Fibroblast of lung (primary cell): ENCODE measurements at places on chromosomes 1 and 21.

GRCh38 chr1:35398739-35399138 is 130.2 kb downstream of the ZMYM4 start:
- H3K36me3 ChIP-seq, result peaks cover 5% of the 10 kb centered on the region
- no peaks in the 10 kb centered on the region for H3K27me3 ChIP-seq
- no peak overlapping the region for H3K27ac ChIP-seq
- no peak overlapping the region for H3K4me3 ChIP-seq

- H3K27me3 ChIP-seq, result no peaks in the 10 kb centered on the region
- peaks cover 3% of the 10 kb centered on the region for H3K36me3 ChIP-seq
- no peak overlapping the region for H3K4me3 ChIP-seq
Observed at GRCh38 chr1:93219443-93219842, 38.9 kb downstream of the CCDC18 start.

GRCh38 chr1:55304229-55304740 is 89.1 kb upstream of the USP24 start:
- no peak for DNase-seq
- H3K36me3 ChIP-seq, result no peaks in the 10 kb centered on the region
- peaks cover 10% of the 10 kb centered on the region for H3K4me1 ChIP-seq
- H3K27me3 ChIP-seq, result no peaks in the 10 kb centered on the region
- no peak overlapping the region for H3K27ac ChIP-seq
- H3K4me3 ChIP-seq, result no peak overlapping the region

DNA sequence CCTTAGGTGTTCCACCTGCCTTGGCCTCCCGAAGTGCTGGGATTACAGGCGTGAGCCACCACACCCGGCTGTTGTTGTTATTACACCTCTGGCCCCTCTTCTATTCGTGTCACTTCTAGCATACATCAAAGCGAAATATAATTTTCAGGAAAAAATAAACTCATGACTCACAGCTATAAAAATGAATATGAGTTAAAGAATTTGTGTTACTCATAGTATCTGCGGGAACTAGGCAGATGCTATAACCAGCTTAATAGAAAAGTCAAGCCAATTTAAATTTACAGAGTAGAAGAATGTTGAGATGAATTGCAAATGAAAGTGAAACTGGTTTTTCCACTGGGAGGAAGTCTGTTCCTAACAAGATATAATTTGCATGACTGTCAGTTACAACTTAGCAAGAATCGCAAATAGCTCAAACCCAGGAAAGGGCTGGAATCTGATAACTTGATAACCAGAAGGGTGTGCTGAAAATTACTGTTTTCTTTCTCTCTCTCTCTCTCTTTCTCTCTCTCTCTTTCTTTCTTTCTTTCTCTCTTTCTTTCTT is 11.2 kb downstream of the OR2W3 start:
- no peak overlapping the region for H3K27ac ChIP-seq
- H3K27me3 ChIP-seq, result no peaks in the 10 kb centered on the region
- no peaks in the 10 kb centered on the region for H3K4me1 ChIP-seq
- no peaks in the 10 kb centered on the region for H3K36me3 ChIP-seq

DNA sequence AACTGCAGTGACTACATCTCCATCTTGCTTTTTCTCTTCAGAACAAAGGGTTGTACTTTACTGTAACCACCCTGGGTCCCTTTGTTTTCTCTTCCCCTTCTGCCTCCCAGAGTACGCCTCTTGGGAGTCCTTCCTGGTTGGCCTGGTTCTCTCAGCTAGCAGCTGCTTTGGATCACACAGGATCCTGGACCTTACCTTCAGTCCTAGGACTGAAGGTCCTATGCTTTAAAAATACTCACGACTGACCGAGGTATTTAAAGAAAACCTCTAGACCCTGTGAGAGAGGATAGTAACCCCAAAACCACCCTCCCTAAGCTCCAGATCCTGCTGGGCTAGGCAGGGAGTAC is 4.8 kb downstream of the TRIM45 start:
- no peaks in the 10 kb centered on the region for H3K27me3 ChIP-seq
- no peak overlapping the region for H3K4me3 ChIP-seq
- peaks cover 3% of the 10 kb centered on the region for H3K36me3 ChIP-seq
- peaks cover 3% of the 10 kb centered on the region for H3K4me1 ChIP-seq
- DNase-seq, result no peak

GRCh38 chr21:45001134-45002095 is 61.6 kb downstream of the SLX9 start:
- peak; percentile 68 for DNase-seq
- H3K27ac ChIP-seq, result no peak overlapping the region
- H3K27me3 ChIP-seq, result peaks cover 5% of the 10 kb centered on the region
- H3K36me3 ChIP-seq, result no peaks in the 10 kb centered on the region
- no peak overlapping the region for H3K4me3 ChIP-seq

GRCh38 chr1:194618101-194618500 is 1431.7 kb upstream of the B3GALT2 start:
- no peak for DNase-seq
- H3K4me3 ChIP-seq, result no peak overlapping the region
- H3K27ac ChIP-seq, result no peak overlapping the region
- no peaks in the 10 kb centered on the region for H3K36me3 ChIP-seq

GRCh38 chr1:153375511-153375910 is at the start of gene S100A12:
TSS of gene S100A12 (minus strand) at chr1:153375621. CDS start at chr1:153374592, 1,029 bp downstream.
- H3K4me3 ChIP-seq, result no peak within 1 kb of the TSS
- H3K27me3 ChIP-seq, result peaks cover 3% of the 10 kb centered on the region
- H3K4me1 ChIP-seq, result no peaks in the 10 kb centered on the region
- peak; percentile 54 for DNase-seq
- no peak within 1 kb of the TSS for H3K27ac ChIP-seq

DNA sequence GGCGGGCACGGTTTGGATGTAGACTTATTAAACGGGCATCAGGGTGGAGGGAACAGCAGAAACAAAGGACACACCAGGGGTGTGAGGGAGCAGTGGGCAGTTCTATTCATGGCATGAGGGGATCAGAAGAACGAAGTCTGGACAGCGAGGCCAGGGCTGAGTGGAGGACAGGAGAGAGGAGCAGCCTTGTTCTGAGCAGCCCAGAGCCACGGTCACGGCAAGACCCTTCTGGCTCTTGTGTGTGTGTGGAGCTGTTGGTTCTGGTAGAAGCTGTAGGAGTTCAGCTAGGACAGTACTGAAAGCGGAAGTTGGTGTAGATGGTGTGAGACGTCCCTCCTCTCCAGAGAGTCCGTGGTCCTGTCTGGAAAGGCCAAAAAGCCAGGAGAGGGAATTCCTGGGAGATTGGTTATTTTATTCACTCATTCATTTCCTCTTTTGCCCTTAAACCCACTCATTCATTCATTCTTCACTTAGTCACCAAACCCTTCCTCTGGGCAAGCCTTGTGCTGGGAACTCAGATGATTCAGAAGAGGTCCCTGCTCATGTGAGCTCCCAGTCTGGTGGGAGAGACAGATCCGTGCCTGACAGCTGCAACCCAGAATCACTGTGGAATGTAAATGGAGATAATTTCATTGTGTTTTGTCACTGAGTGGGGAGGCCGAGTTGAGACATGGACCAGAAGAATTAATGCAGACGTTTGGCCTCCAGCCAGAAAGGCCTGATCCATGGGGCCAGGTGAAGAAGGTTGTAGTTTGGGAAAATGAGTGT is 4.1 kb upstream of the ACOT11 start:
- no peak for DNase-seq
- no peaks in the 10 kb centered on the region for H3K27me3 ChIP-seq
- no peaks in the 10 kb centered on the region for H3K36me3 ChIP-seq
- H3K4me3 ChIP-seq, result no peak overlapping the region
- peaks cover 10% of the 10 kb centered on the region for H3K4me1 ChIP-seq

- H3K36me3 ChIP-seq, result no peaks in the 10 kb centered on the region
- DNase-seq, result no peak
- no peaks in the 10 kb centered on the region for H3K4me1 ChIP-seq
- H3K4me3 ChIP-seq, result no peak overlapping the region
- H3K27me3 ChIP-seq, result no peaks in the 10 kb centered on the region
- no peak overlapping the region for H3K27ac ChIP-seq
Observed at GRCh38 chr1:88466011-88466410, 218.1 kb upstream of the PKN2 start.

DNA sequence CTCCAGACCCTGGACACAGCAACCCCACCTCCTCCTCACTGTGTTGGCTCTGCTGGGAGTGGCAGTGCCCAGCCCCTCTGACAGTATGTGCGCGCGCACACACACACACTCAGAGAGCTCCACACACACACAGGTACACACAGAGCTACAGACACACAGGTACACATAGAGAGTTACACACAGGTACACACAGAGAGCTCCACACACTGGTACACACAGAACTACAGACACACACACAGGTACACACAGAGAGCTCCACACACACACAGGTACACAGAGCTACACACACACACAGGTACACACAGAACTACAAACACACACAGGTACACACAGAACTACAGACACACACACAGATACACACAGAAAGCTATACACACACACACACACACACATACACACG is 6.3 kb upstream of the PRKCZ start:
- no peaks in the 10 kb centered on the region for H3K4me1 ChIP-seq
- H3K4me3 ChIP-seq, result no peak overlapping the region
- H3K27ac ChIP-seq, result no peak overlapping the region
- DNase-seq, result no peak
- no peaks in the 10 kb centered on the region for H3K36me3 ChIP-seq

DNA sequence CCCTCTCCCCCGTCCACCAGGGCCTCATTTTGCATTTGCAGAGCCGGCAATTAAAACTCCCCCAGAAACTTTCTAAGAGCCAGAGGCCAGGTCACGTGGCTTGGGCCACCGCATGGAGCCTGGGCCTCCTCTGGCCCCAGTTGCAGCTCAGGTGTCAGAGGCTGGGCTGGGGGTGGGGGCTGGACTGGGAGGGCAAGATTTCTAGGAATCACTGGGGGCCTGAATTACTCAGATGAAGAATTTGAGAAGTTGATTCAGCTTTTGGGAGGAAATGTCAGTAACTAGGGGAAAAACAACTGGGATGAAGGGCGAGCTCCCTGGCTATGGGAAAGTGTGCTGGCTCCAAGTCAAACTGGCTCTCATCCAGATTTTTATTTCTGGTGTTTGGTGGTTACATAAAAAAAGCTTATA is 151.0 kb downstream of the CDC7 start:
- H3K27me3 ChIP-seq, result no peaks in the 10 kb centered on the region
- peaks cover 12% of the 10 kb centered on the region for H3K4me1 ChIP-seq
- H3K4me3 ChIP-seq, result no peak overlapping the region
- no peaks in the 10 kb centered on the region for H3K36me3 ChIP-seq
- peak; percentile 96 for DNase-seq

GRCh38 chr1:65990161-65990560 is 197.5 kb downstream of the PDE4B start:
- no peaks in the 10 kb centered on the region for H3K27me3 ChIP-seq
- no peaks in the 10 kb centered on the region for H3K4me1 ChIP-seq
- no peaks in the 10 kb centered on the region for H3K36me3 ChIP-seq
- DNase-seq, result no peak
- H3K27ac ChIP-seq, result no peak overlapping the region
- H3K4me3 ChIP-seq, result no peak overlapping the region

DNA sequence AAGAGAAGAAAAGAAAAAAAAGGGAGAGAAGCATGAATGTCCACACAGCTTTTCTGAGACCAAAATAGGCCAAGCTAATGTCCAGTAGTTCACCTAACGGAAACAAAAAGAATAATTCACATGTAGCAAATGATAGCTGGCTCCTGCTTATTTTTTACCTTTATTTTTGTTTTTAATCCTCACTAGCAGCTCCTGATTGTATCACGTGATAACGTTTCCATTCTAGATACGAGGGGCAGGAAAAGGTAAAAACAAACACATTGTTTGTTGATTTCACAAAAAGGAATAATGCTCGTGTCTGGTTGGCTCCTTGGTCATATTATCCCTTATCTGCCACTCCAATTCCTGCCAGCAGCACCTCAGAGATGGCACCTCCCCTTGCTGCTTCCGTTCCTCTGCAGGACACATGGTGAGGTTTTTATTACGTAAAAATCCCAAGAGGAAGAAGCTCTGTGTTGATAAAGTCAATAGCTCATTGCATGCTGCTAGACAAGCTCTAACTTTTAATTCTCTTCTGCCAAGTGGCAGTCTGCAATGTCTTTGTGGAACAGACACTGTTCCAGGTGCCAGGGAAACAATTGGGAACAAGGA is 201.7 kb downstream of the CRB1 start:
- H3K36me3 ChIP-seq, result no peaks in the 10 kb centered on the region
- no peak for DNase-seq
- no peak overlapping the region for H3K27ac ChIP-seq
- no peaks in the 10 kb centered on the region for H3K4me1 ChIP-seq
- H3K4me3 ChIP-seq, result no peak overlapping the region
- H3K27me3 ChIP-seq, result peaks cover 2% of the 10 kb centered on the region

DNA sequence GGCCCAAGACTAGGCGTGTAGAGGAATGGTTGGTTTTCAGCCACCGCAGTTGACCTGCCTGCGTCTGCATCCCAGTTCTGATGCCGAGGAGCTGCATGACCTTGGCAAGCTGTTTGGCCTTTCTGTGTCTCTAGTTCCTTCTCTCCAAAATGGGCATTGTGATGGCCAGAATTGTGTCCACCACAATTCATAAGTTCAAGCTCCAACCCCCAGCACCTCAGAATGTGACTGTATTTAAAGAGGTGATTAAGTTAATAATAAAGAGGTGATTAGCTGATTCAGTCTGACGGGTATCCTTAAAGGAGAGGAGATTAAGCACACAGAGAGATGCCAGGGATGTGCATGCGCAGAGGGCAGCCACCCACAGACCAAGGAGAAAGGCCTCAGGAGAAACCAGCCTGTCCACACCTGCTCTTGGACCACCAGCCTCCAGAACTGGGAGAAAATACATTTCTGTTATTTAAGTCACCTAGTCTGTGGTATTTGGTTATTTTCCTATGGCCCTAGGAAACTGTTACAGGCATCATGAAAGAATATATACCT is 28.5 kb downstream of the MAB21L3 start:
- H3K27ac ChIP-seq, result no peak overlapping the region
- no peaks in the 10 kb centered on the region for H3K4me1 ChIP-seq
- no peak for DNase-seq
- H3K36me3 ChIP-seq, result no peaks in the 10 kb centered on the region
- no peaks in the 10 kb centered on the region for H3K27me3 ChIP-seq

GRCh38 chr1:178023181-178023618 is 53.3 kb upstream of the SEC16B start:
- no peak for DNase-seq
- H3K4me3 ChIP-seq, result no peak overlapping the region
- no peak overlapping the region for H3K27ac ChIP-seq
- H3K4me1 ChIP-seq, result no peaks in the 10 kb centered on the region
